ENCODE measurements at places on chromosomes 5 and 9.

- no peak for DNase-seq
These were observed 10.5 kb downstream of the BRD3 start for GRCh38 chr9:134057307-134057657.

- DNase-seq: no peak
These were observed 23.2 kb upstream of the IQGAP2 start for GRCh38 chr5:76379855-76380254.

DNA sequence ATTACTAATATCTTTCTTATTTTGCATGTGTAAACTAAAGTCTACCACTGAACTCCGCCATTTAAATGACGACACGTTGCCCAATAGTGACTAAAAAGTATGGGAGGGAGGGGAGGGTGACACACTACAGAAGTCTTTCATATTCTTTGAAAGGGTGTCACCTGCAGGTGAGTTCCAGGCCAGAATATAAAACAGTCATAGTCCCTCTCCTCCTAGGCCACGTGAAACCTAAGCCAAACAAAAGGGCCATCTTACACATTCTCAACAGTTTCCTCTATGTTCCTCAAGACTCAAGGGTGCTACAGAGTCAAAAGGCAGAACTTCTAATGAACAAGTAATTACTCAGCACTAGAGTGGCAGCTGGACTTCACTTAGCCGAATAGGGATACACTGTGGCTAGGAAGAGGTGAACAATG lies 6.4 kb downstream of the CEMIP2 start:
- no peak for DNase-seq

- no peak for DNase-seq
These were observed 71.8 kb upstream of the PPARGC1B start for GRCh38 chr5:149658299-149658698.

DNA sequence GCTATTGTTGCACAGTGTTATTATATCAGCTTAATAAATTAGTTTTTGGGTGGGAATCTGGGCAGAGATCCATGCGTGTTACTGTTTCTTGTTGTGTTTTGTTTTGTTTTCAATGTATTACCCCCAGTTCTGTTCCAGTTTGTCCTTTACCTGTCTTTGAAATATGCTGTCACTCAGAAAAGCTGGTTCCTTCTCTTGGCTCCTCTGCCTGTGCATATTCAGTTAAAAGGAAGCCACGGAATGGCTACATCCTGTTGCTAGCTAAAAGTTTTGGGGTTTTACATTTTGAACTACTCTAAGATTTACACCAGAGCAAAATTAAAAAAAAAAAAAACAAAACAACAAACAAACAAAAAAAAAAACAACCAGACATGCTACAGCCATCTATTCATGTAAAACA lies 374.9 kb upstream of the RORB start:
- no peak for DNase-seq

GRCh38 chr5:62934319-62934718 lies 355.7 kb downstream of the LRRC70 start:
- no peak for DNase-seq

DNA sequence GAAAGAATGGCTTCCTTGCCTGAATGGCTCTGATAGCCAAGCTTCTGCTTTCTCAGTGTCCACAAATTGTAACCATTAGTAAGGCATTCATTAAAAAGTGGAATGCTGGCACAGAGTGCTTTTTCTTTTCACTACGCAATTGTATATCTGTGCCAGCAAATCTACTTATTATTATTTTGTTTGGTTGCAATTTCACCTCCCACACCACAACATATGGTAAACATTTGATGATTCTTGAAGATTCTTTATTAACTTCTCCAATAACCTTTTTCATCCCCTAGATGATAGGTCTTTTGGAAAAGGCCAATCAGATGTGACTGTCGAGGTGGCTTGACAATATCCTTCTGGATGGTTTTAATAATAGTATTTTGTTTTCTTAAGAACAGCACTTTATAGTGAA lies 234.1 kb downstream of the TMEM38B start:
- DNase-seq: no peak

GRCh38 chr9:121771418-121771817 lies 120.0 kb downstream of the DAB2IP start:
- no peak for DNase-seq

GRCh38 chr5:143059355-143059754 lies 289.2 kb downstream of the ARHGAP26 start:
- no peak for DNase-seq

DNA sequence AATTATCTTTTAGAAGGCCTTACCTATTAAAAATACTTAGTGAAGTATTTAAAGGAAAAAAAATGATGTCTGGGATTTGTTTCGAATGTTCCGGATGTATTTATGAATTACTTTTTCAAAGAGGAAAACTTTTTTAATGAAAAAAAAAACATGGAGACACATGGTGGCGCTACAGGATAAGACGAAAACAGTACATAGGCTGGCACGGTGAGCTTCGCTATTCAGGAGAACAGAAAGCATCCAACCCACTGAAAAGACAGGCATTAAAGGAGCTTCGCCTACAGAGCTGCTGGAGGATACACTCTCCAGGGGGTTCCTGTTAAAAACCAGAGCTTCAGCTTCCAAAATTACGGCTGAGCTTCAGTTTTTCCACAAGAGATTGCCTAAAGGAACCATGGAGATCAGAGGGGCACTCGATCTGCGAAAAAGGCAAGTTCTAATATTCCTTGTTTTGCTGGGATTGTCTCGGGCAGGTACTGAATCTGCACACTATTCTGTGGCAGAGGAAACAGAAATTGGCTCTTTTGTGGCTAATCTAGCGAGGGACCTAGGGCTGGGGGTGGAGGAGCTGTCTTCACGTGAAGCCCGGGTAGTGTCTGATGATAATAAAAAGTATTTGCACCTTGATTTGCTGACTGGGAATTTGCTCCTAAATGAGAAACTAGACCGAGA lies at the start of gene PCDHB14:
PCDHB14 (plus strand) TSS at position 232 of the 672 bp plus-strand sequence; CDS start at position 395, 163 bp downstream.
- DNase-seq: no peak

- no peak for DNase-seq
These were observed 43.2 kb upstream of the ASTN2 start for GRCh38 chr9:117458066-117458465.

- peak; percentile 58 for DNase-seq
These were observed 1.1 kb downstream of the CFAP77 start for GRCh38 chr9:132411091-132411508.

GRCh38 chr9:113311961-113312360 lies 8.8 kb upstream of the RNF183 start:
- DNase-seq: no peak

- DNase-seq: no peak
These were observed 13.4 kb downstream of the OLFML2A start for GRCh38 chr9:124790301-124790700.
